Activated naive CD8-positive, alpha-beta T cell treated with anti-CD3 and anti-CD28 coated beads for 36 hours (primary cell): ENCODE measurements at places on chromosomes 5 and 9. TPM values are rescaled to one million over a fixed set of nuclear protein-coding genes. Genes with fewer than 3 reads are reported as not detected.

DNA sequence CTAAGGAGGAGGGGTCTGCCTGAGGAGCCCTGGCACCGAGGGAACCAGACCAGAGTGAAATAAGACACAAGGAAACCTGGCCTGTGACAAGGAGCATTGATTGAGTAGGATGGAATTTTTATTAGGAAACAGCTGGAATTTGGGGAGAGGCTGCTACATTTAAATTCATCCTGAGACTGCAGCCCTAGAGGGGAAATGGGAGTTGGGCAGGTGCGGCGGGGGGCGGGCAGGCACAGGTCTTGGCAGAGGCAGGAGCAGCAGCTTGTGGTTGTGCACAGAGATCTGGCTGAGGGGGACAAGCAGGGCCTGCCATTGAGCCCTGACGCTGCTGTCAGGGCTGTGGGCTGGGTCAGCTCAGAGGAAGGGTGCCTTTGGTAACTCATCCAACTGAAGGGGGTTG is 71.6 kb downstream of the PCDH1 start:
- DNase-seq, result no peak

DNA sequence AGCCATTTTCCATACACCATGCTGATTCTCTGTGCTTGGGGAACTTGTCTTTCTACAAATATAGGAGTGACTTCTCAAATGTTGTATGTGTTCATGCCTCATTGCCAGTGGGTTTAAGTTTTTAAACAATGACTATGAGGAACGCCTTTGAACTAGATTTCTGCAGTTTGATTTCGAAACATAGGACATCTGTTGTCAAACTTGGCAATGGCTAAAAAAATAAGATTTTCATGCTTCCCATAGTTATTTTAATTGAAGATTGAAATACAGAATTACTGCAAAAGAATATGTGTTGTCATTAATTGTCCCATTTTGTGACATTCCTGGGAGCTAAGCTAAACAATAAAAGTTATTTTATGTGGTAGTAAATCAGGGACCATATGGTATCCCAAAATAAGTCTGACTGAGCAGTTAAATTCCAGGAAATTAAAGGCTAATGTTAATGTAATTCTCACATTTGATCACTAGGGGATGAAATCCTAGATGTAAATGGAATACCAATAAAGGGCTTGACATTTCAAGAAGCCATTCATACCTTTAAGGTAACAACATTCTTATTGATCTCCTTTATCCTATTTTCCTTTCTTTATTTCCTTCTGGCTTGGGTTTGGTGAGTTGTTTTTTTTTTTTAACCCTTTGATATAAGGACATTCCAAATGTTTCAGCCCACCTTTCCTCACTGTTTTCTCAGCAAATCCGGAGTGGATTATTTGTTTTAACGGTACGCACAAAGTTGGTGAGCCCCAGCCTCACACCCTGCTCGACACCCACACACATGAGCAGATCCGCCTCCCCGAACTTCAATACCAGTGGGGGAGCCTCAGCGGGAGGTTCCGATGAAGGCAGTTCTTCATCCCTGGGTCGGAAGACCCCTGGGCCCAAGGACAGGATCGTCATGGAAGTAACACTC is 116.7 kb downstream of the GOLPH3 start:
- DNase-seq, result no peak

DNA sequence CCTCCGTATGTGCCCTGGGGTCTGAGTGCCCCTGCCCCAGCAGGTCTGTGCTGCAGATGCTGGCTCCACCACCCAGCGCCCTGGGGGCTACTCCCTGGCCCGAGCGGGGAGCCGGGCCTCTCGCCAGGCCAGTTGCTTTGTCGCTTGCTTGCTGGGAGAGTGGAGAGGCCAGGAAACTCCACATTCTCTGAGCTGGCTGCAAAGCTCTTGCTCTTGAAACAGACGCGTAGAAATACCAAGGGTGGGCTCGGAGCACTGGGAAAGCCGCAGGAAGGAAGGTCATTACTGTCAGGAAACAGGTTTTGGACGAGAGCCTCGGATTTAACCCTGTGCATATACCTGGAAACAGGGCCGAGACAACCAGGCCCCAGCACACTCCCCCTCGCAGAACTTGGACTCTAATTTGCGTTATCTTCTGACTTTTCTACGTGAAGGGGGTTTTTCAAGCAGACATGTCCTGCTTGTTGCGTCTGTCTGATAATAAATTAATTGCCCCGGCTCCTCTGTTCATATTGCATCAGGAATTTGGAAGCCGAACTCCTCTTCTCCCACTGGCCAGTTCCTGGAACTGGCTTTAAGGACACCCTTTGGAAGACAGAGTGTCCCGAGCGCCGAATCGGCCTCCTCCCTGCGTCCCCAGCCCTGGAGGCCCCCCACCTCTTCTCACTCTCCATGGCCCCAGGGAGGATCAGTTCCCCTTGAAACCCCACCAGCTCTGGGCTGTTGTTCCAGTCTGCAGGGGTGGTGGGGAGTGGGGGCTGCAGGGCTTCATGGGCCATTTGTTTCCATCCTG is 11.2 kb downstream of the ADAMTSL2 start:
- no peak for DNase-seq

DNA sequence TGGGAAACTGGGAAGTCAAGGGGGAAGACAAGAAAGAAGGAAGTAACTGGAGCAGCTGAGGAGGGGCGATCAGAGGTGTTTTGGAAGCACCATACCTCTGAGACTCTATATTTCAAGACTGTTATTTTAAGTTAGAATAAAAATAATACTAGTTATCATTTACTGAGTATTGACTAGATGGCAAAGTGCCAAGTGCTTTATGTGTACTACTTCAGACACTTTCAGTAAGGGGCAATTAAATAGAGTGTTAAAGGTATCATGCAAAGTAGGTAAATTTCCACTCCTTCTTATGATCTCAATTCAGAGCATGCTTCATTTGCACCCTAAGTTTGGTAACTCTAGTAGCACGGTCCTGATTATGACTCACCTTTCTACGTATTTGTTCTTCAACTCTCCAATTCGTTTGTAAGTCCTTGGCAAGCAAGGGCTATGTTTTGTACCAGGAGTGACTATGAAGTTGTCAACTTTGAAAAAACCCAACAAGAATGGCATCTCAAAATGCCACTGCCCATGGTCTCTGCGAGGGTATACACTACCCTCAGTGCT is 152.4 kb upstream of the RAPGEF1 start:
- DNase-seq, result no peak

SLCO6A1 gene
- total RNA-seq, result not detected

CACNA1B gene
- not detected for total RNA-seq

DBH gene
- not detected for total RNA-seq

ARID3C gene
- not detected for total RNA-seq
